Stimulated activated CD4-positive, alpha-beta T cell treated with anti-CD3 and anti-CD28 coated beads, Interleukin-4, amount 100 ng/mL, for 1 hour (primary cell): ENCODE measurements at places on chromosomes 5 and 9.

- no peak for DNase-seq
Observed at GRCh38 chr5:36661456-36662220, 55.2 kb downstream of the SLC1A3 start.

- no peak for DNase-seq
Observed at GRCh38 chr9:131419026-131419614, 25.2 kb downstream of the PRRC2B start.

DNA sequence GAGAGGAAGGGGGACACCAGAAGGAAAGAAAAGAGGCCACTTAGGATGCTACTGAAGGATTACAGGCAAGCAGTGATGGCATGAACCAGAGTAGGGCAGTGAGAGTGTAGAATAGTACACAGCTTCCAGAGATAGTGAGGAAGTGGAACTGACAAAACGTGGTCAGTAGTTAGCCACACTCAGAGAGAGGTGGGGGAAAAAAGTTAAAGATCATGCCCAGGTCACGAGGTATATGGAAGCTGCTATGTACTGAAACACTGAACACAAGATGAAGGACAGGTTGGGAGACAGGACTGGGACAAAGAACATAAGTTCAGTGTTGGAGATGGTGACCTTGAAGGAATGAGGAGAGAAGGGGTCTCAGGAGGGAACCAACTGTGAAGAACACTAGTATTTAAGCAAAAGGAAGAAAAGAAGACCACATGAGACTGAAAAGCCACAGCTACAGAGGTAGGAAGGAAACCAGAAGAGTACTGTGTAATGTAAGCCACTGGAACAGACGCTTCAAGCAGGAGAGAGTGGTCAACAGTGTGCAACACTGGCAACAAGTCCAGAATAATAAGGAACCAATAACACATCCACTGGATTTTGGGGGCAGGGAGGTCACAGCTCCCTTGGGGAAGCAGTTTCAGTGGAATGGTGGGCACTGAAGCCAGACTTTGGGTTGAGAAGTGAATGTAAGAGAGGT lies 45.5 kb downstream of the ELL2 start:
- DNase-seq: no peak

DNA sequence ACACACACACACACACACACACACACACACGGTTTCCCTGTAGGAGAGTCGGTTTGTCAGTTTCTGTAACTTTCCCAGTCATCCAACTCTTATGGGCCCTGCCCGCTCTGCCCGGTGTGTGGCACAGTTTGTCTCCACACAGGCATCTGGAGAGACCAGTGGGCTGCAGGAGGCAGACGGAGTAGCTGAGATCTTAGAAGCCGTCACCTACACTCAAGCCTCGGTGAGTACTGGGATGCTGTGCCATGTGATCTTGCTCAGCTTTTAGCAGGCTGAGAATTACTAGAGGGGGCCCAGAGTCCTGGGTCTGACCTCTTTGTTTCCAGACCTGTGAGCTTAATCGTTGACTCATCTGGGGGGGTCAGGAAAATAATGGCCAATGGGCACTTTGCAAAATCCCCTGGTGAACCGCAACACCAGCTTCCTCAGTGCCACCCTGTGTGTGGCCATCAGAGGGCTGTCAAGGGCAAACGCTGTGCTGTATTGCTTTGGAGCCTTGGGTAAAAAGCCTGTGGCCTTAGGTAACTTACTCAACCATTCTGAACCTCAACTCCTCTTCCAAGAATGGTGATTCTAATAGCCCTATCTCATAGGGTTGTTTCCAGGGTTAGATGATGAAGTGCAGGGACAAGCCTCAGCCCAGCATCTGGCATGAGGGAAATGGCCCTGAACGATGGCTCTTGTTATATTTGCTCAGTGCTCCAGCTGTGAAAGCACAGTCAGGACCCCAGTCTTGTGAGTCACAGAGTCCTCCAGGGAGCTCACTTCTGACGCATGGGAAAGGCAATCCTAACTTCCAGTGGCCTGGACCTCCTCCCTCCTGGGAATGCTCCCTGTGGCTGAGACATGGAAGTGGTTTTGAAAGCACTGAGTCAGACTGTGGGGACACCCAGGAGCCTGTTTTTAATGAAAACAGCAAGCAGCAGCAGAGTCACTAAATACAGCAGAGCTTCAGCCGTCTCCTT lies 45.6 kb downstream of the COL15A1 start:
- no peak for DNase-seq

GRCh38 chr5:129554134-129554904 lies 94.2 kb downstream of the ADAMTS19 start:
- DNase-seq: no peak

- DNase-seq: no peak
Observed at GRCh38 chr9:6930827-6931226, 173.1 kb downstream of the KDM4C start.

DNA sequence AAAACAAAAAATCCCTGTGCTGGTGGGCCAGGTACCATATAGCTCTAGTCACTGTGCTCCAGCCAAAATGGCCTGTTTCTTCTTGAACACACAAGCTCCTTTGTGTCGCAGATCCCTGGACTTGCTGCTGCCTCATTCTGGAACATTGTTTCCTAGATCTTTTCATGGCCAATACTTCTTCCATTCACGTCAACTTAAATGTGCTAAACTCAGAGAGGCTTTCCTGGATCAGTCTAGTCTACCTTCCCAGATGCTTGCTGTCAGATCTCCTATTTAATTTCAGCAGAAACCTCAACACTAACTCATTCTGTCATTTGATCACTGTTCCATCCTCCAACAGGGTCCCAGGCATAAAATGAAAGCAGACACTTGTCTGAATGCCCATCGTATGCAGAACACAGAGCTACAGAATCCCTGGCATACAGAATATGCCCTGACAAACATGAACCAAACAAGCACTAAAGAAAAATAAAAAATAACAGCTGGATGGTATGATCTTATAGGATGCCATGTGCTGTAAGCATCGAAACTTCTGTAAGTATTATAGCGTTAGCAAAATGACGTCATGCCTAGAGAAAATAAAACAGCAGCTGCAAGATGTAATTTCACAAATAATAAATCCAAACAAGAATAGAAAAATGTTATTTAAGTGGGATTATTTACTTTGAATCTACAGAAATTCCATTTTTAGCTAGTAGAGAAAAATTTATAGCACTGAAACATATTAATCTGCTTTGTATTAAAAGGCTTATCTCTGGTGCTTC lies 403.7 kb upstream of the DAP start:
- no peak for DNase-seq

DNA sequence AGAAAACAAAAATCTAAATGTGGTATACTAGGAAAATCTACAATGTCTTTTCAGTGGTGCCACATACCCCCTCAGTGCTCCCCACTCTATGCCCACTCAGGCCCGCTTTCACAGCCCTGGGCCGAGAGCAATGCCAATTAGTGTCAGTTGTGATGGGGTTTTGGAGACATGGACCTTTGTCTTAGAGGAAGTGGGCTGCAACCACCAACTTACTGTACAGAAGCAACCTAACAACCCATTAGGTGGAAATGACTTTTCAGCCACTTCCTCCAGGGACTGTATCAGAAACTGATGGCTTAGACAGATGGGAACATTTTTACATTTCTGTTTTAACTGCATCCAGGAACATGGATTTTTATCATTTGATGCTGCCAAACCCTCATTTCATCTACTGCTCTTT lies 268.0 kb downstream of the BNC2 start:
- no peak for DNase-seq

GRCh38 chr5:107830750-107831149 lies 160.0 kb upstream of the EFNA5 start:
- DNase-seq: no peak

GRCh38 chr9:78856144-78856543 lies 559.2 kb downstream of the PSAT1 start:
- no peak for DNase-seq

- no peak for DNase-seq
Observed at GRCh38 chr5:176737746-176738636, 72.4 kb upstream of the UNC5A start.

DNA sequence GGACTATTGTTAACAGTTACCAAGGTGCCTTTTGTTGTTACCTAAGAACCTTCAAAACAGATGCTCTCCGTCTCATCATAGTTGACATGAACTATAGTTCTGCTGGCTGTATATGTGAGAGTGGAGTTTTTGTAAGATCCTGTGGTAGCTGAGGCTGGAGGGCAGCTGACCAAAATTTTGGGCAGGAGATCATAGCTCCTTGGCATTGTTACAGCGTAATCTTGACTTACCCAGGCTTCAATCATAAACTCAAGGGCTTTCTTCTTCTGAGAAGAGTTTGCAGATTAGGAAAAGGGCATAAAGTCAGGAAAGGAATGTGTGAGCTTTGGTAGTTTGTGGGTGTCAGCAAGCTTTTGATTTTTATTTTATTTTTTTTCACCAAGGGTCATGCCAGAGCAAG lies 34.5 kb downstream of the RCL1 start:
- DNase-seq: no peak

DNA sequence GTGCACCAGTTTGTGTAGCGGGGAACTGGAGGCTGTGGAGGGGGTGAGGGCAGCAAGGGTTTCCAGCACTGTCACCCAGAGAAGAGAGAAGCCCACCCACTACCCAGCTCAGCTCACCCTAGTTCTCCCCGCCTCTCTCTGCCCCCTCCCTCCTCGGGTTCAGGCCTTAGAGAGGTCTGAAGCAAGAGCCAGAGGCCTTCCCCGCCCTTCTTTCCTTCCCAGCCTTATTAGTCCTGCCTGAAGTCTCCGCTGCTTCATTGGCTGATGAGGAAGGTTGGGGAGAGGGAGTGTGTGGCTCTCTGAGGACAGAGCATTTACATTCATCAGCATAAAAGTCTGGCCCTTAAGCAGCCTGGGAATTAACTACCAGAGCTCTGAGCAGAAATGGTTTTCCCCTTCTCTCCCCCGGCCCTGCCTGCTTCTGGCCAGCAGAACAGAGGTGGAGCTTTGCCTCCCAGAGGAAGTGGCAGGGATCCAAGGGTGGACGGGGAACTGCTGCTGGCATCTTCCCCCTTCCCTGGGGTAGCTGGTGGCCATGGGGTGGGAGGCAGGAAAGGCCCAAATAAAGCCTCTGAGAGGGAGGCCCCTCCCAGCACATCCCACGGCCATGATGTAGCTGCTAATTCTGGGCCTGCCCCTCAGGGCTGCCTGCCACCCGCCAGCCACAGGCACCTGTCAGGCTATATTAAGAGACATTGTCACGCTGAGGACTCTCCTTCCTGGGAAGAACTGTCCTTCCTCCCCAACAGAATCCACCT lies 4.1 kb downstream of the DNAJB5 start:
- peak; percentile 23 for DNase-seq

DNA sequence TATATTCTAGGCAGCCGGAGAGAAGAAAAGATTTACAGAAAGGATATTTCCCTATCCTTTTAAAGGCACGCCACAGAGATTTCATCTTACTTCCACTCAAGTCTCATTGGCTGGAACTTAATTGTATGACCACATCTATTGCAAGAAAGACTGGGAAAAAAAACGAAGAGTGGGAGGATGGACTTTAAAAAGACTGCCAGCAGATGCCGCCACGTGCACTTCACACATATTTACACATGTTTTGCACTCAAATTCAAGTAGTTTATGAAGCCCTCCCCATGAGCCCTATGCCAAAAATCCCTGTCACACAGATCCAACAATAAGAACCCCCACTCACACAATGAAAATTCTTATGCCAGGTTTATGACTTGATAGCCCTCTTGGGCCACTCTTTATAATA lies 138.5 kb upstream of the TYRP1 start:
- no peak for DNase-seq

GRCh38 chr5:151262532-151262931 lies 9.5 kb downstream of the GM2A start:
- DNase-seq: no peak

DNA sequence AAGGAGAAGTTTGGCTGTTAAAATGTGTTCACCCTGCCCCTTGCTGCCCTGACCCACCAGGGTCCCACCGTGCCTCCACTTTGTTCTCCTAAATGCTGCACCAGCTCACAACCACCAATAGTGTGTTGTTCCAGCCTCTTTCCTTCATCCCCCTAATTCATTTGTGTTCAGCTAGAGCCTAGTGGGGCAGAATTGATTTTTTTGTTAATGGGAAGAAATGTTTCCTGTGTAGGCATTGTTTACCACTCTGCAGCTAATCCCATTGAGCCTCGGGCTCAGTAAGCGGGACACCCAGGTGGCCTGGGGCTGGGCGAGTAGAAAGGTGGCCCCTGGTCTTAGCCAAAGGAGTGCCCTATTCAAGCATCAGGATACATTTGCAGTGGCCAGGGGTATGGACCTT lies 127.6 kb downstream of the MVB12B start:
- DNase-seq: no peak

GRCh38 chr5:35182486-35182885 lies 47.8 kb downstream of the PRLR start:
- DNase-seq: no peak

DNA sequence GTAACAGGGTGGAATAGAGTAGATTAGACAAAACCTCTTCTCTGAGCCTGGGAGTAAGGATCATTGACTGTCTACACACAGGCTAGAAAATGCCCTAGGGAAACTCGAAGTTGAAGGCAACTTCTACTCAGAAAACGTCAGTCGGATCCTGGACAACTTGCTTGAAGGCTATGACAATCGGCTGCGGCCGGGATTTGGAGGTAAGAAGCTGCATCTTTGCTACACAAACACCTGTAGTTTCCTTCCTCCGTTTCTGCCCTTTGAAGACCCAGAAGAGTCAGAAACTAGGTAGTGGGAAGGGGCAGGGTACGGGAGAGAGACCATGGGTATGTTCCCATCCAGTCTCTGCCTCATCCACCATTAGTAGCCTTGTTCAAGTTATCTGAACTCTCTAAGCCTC lies 628 bp downstream of the GABRA6 start:
- no peak for DNase-seq

- peak; percentile 56 for DNase-seq
Observed at GRCh38 chr9:93096131-93096802, at the start of gene CARD19. TSS of gene CARD19 (plus strand) at chr9:93096217. CDS start at chr9:93096346, 129 bp downstream.

DNA sequence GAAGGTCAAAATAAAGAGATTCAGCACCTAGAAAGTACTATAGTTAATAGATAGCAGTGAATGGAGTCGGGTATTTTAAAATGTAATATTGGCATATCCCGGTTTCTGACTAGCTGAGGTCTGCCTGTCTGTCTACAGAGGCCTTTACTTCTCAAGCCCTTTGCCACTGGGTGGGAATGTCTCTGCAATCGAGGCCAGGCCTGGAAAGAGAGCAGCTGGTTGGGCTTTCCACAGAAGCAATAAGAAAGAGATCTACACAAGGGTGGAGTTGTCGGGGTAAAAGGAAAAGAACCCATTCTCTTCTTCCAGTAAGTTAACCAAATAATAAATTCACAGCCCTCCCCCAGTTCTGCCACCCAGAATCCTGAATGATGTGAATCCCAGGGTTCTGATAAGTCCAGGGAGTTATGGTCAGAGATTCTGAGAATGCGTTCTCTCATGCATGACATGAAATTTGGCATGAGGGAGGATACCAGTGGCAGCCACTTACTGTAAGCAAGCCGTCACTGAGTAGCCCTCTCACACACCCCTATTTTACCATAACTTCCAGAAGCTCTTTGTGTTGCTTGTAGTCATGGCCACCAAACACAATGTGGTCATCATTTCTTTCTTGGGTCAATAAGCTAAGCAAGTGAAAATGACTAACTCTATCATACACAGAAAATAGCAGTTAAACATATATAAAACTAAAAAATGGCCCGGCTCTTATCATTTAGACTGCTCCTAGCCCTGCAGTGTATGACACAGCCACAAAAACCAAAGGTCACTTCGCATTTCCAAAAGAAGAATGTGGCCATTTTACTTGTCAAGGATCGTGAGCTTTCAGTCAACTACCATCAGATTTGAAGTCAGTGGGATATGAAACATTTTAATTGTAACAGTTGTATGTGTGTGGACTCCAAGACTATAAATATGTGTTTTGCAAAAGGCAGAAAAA lies 185.0 kb downstream of the GLIS3 start:
- DNase-seq: no peak
